ENCODE measurements at places on chromosomes 5 and 9. TPM values are rescaled to one million over a fixed set of nuclear protein-coding genes. Genes with fewer than 3 reads are reported as not detected.

The HAVCR2 gene
- 8.9 TPM for polyA plus RNA-seq

The OTULINL gene
- polyA plus RNA-seq, result 24.6 TPM

The ARL15 gene
- 24.7 TPM for polyA plus RNA-seq

The ANKRD55 gene
- polyA plus RNA-seq, result 13.0 TPM

The CCL28 gene
- polyA plus RNA-seq, result 1.0 TPM

The SHOC1 gene
- 0.05 TPM for polyA plus RNA-seq

The CCDC192 gene
- 1.1 TPM for polyA plus RNA-seq

The NXNL2 gene
- polyA plus RNA-seq, result 3.8 TPM

The EGFL7 gene
- polyA plus RNA-seq, result 57.3 TPM

The PHAX gene
- polyA plus RNA-seq, result 65.5 TPM

The CERCAM gene
- polyA plus RNA-seq, result 74.1 TPM

The FAM221B gene
- polyA plus RNA-seq, result 0.73 TPM

The OLFM1 gene
- polyA plus RNA-seq, result 321 TPM

The DIPK1B gene
- polyA plus RNA-seq, result 63.5 TPM

The SLC25A2 gene
- 0.15 TPM for polyA plus RNA-seq

The ST8SIA4 gene
- 12.8 TPM for polyA plus RNA-seq

The GHR gene
- polyA plus RNA-seq, result 9.9 TPM

The UGT3A2 gene
- polyA plus RNA-seq, result 0.55 TPM

The BTNL3 gene
- not detected for polyA plus RNA-seq

The CHMP5 gene
- 116 TPM for polyA plus RNA-seq

The SLC6A19 gene
- polyA plus RNA-seq, result 0.39 TPM

The NMUR2 gene
- 1.3 TPM for polyA plus RNA-seq

The ADAMTS13 gene
- polyA plus RNA-seq, result 16.5 TPM

The STOML2 gene
- polyA plus RNA-seq, result 73.3 TPM

The ANKRD34B gene
- 2.7 TPM for polyA plus RNA-seq

The MCTP1 gene
- polyA plus RNA-seq, result 9.7 TPM

The PCDHB8 gene
- polyA plus RNA-seq, result 3.0 TPM

The C9orf50 gene
- polyA plus RNA-seq, result 0.59 TPM

The YTHDC2 gene
- 24.1 TPM for polyA plus RNA-seq

The SHC3 gene
- 50.3 TPM for polyA plus RNA-seq

The KCNN2 gene
- 22.5 TPM for polyA plus RNA-seq

The RPL37 gene
- 1,065 TPM for polyA plus RNA-seq

The SV2C gene
- 39.4 TPM for polyA plus RNA-seq

The CCNJL gene
- 6.7 TPM for polyA plus RNA-seq

The ACSL6 gene
- polyA plus RNA-seq, result 72.1 TPM

The PCDHGA10 gene
- 32.4 TPM for polyA plus RNA-seq
